Activated T-cell treated with anti-CD3 and anti-CD28 coated beads, Interleukin-2, amount 50 U/mL, for 4 hours (primary cell): ENCODE measurements at places on chromosomes 11 and 22. TPM values are rescaled to one million over a fixed set of nuclear protein-coding genes. Genes with fewer than 3 reads are reported as not detected.

The BIK gene
- 10.0 TPM for total RNA-seq

The BLID gene
- not detected for total RNA-seq

The RBMXL2 gene
- not detected for total RNA-seq

The MS4A4E gene
- not detected for total RNA-seq

The CASP5 gene
- total RNA-seq: not detected

The MMP12 gene
- total RNA-seq: not detected

The DEFB131B gene
- not detected for total RNA-seq

The PPP6R2 gene
- total RNA-seq: 43.3 TPM

The SERPIND1 gene
- total RNA-seq: 0.15 TPM

The OR52H1 gene
- not detected for total RNA-seq

The CREB3L1 gene
- total RNA-seq: 0.26 TPM

The SCARF2 gene
- total RNA-seq: 0.37 TPM

The EIF3L gene
- total RNA-seq: 448 TPM

The CPT1B gene
- total RNA-seq: 38.3 TPM

The CYB5R2 gene
- 0.71 TPM for total RNA-seq

The KMT5B gene
- 25.7 TPM for total RNA-seq

The CYTH4 gene
- total RNA-seq: 9.0 TPM

The PAMR1 gene
- not detected for total RNA-seq

The TSSC4 gene
- total RNA-seq: 122 TPM

- no peak for DNase-seq
Measured at GRCh38 chr11:10900681-10901415, 43.0 kb upstream of the ZBED5 start.

GRCh38 chr22:26550498-26551033 is 38.3 kb upstream of the TFIP11 start:
- DNase-seq: no peak

DNA sequence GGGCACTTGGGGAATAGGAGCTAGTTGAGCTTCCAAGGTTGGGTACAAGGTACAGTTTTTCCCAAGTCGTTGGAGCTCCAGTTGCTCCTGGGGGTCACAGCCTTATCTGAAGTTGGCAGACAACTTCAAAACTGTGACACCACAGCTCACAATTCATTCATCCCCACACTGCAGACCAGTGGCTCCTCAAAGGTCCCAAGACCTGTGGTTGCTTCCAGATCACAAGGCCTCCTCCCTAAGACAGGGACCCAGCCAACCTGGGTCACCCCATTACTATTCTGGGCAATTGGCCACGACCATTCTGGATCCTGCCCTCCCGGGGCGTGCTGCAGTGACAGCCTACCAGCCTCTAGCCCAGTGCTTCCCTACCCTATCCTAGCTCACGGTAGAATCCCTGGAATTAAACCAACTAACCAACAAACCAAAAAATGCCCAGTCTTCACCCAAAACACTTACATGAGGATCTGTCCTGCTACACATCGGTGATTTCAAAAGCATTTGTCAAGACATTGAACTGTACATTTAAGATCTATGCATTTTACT is 862 bp upstream of the PDXP start:
- no peak for DNase-seq

- DNase-seq: no peak
Measured at GRCh38 chr11:104000798-104001197, 35.6 kb upstream of the DDI1 start.

GRCh38 chr11:92698742-92699141 is 270.7 kb upstream of the MTNR1B start:
- no peak for DNase-seq

- DNase-seq: no peak
Measured at GRCh38 chr11:16956538-16957153, 57.6 kb downstream of the PLEKHA7 start.

GRCh38 chr11:10387206-10388083 is 67.6 kb upstream of the AMPD3 start:
- DNase-seq: no peak

- no peak for DNase-seq
Measured at GRCh38 chr11:112213753-112214152, 12.5 kb upstream of the PTS start.

- no peak for DNase-seq
Measured at GRCh38 chr11:111823131-111823530, 48.2 kb downstream of the ALG9 start.

GRCh38 chr22:42321908-42322561 is 51.6 kb upstream of the TCF20 start:
- no peak for DNase-seq

- no peak for DNase-seq
Measured at GRCh38 chr11:47132981-47133380, 43.7 kb downstream of the ARFGAP2 start.

- DNase-seq: no peak
Measured at GRCh38 chr11:44968510-44968909, 17.8 kb upstream of the TP53I11 start.

DNA sequence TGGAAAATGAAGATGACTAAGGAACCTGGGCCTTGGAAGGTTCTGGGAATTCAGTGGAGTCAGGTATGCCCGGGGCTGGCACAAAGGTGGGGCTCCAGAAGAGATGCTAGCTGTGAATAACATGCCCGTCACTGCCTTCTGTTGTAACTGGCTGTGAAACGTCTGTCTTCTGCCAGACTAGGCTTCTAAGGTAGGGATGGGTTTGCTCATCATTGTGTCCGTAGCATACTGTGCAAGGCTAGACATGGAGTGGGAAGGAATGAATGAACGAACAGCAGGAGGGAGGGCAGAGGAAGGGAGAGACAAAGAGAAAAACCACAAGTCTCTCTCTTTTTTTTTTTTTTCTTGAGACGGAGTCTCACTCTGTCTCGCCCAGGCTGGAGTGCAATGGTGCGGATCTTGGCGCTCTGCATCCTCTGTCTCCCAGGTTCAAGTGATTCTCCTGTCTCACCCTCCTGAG is 327.4 kb downstream of the MN1 start:
- no peak for DNase-seq

DNA sequence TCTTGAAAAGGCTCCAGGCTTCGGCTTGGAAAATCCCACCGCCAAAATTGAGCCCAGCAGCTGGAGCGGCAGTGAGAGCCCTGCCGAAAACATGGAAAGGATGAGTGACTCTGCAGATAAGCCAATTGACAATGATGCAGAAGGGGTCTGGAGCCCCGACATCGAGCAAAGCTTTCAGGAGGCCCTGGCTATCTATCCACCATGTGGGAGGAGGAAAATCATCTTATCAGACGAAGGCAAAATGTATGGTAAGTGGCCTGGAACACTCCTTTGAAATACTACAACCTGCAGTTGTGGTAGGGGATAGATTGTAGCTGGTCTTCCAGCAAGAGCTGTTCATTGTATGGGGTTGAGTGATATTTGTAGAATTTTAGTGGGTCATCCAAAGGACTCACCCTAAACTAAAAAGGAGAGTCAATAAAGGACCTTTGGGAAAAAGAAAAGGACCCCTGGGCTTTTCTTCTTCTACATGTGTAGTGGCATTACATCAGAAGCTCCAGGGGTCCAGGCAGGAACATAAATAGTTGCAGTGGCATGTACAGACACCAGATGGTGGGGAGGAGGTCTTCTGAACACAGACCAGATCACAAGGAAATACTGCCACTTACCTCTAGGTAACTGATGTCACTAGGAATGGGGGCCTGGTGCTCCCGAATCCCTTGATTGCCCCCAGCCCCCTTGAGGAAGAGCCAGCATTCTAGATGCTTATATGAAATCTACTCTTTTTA is 90.1 kb downstream of the TEAD1 start:
- DNase-seq: no peak

DNA sequence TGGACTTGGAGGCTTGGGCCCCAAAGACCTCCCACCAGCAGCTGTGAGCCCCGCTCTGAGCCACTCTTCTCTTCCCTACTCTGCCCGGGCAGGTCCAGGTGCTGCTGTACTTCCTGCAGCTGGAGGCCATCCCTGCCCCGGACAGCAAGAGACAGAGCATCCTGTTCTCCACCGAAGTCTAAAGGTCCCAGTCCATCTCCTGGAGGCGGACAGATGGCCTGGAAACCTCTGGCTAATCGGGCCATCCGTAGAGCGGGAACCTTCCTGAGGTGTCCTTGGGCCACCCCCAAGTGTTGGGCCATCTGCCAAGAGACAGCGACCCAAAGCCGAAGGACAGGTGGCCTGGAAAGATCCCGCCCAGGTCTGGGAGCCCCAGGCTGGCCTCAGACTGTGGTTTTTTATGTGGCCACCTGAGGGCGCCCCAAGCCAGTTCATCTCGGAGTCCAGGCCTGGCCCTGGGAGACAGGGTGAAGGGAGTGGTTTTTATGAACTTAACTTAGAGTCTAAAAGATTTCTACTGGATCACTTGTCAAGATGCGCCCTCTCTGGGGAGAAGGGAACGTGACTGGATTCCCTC is 135.1 kb downstream of the BCR start:
- peak; percentile 48 for DNase-seq

- DNase-seq: no peak
Measured at GRCh38 chr22:36764641-36765040, 11.3 kb downstream of the IFT27 start.

DNA sequence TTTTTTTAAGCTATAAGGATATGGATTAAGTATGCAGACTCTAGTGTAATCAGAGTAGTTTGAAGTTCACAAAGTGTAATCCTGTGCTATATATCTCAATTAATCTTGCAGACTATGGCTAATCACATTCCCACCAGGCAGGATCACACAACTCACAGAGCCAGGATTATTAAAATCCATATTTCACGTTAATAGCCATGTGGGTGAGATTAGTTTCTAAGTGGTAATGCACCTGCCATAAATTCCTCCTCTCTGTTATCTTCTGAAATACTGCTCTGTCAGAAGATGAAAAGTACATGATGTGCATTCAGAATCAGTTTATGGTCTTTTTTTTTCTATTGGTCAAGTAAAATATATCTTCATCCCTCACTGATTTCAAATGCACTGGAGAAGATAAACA is 686.1 kb downstream of the CNTN5 start:
- no peak for DNase-seq

GRCh38 chr22:41001722-41002122 is 50.5 kb downstream of the RBX1 start:
- DNase-seq: no peak

DNA sequence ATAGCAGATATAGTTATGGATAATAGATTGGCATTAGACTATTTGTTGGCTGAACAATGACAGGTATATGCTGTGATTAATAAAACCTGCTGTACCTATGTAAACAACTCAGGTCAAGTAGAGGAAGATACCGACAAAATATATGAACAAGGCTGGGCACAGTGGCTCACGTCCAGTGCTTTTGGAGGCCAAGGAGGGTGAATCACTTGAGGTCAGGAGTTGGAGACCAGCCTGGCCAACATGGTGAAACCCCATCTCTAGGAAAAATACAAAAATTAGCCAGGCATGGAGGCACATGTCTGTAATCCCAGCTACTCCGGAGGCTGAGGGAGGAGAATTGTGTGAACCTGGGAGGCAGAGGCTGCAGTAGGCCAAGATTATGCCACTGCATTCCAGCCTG is 14.0 kb upstream of the CHKA start:
- DNase-seq: no peak

- DNase-seq: no peak
Measured at GRCh38 chr11:81449588-81450156, 1284.0 kb downstream of the FAM181B start.

DNA sequence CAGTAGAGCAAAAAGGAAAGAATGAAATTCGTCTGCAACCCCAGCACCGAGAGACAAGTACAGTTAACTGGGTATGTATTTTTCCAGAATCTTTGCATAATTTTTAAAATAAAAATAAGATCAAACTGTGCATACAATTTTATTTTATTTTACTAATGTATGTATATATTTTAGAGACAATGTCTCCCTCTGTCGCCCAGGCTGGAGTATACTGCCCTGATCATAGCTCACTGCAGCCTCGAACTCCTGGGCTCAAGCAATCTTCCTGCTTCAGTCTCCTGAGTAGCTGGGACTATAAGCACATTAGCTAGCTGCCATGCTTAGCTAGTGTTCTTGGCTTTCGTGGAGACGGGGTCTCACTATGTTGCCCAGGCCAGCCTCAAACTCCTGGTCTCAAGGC is 18.8 kb upstream of the DRD2 start:
- DNase-seq: no peak

DNA sequence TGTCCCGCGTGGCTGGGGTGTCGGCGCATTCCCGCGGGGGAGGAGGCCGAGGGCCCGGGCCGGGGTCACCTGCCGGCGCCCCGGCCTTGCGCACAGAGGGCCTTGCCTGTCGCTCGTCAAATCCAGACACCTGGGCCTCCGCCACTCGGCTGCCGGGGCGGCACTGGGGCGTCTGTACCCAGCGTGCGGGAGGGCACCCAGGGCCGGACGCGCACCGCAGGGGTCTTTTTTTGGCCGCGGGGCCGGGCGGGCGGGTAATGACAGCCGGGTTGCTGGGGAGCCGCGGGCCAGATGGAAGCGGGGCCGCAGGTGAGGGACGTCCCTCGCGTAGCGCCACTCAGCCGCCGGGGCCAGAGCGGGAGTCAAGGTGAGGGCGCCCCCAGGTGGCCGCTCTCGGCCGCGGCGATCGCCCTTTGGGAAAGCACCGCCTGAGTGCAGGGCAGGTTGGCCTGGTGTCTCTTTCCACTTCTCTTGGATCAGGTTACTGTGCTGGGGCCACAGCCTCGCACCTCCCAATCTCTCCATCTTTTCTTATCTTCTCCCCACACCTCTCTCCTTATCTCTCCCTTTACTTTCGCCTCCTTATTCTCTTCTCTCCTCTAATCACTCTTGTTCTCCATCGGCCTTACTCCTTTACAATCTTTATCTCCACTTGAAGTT is 3.5 kb downstream of the PHLDB1 start:
- DNase-seq: peak; percentile 88

DNA sequence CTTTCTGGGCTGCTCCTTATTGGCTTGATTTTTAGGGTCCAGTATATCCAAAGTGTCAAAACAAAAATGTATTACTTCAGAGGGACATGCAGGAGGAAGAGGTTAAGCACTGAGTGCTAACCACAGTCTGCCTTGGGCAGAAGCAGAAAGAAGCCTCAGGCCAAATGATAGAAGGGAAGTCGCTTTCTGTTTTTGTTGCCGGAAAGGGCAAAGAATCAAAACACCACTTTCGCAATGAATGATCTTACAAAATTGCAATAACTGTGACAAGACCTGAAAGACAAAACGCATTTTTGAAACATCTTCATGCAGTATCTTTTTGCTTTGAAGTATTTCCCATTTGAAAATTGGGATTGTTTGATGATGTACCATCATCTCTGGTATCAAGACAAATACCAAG is 70.1 kb upstream of the PICALM start:
- no peak for DNase-seq

- DNase-seq: no peak
Measured at GRCh38 chr11:620935-621814, 3.6 kb downstream of the CDHR5 start.

GRCh38 chr11:96204721-96205459 is 138.1 kb downstream of the MAML2 start:
- DNase-seq: no peak

- no peak for DNase-seq
Measured at GRCh38 chr22:41226723-41227655, 13.7 kb downstream of the CHADL start.

- no peak for DNase-seq
Measured at GRCh38 chr11:1293619-1294015, 15.8 kb downstream of the TOLLIP start.
